ENCODE measurements at places on chromosomes 1 and 21.

- no peak for DNase-seq
Measured at GRCh38 chr1:18239671-18240070, 132.1 kb downstream of the IGSF21 start.

DNA sequence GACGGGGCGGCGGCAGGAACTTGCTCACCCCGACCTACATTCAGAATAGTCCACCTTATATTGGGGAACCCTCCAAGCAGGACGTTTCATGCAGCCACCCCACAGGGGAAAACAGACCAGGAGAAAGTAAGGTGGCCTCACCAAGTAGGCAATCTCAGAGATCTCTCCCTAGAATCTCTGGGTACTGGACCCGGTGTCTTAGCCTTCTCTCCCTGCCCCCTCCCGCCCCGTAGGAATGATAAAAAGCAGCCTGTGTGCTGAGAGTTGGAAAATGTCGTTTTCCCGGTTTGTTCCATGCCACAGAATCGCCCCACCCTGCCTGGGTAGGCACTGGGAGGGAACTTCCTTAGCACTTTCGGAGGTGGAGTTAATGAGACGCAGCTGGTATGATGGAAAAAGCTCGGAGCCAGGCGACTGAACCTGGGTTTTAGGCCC, 789 bp upstream of the PTPN14 start:
- DNase-seq = no peak

DNA sequence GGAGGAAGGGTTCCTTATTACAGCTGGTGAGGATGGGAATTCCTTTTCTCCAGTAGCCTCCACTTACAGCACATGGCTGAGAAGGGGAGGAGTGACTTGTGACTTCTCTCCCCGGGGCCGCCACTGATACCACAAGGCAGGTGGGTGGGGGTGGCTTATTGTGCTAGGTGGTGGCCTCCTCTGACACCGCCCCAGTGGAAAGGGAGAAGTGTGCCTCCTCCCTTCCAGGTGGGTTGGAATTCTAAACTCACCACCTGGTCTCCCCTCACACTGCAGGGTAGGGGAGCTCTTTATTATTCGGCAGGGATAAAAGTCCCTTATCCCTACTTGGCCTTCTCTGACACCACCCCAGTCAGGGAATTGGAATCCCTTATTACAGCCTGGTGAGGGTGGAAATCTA, 89.5 kb downstream of the CCDC30 start:
- DNase-seq = no peak

DNA sequence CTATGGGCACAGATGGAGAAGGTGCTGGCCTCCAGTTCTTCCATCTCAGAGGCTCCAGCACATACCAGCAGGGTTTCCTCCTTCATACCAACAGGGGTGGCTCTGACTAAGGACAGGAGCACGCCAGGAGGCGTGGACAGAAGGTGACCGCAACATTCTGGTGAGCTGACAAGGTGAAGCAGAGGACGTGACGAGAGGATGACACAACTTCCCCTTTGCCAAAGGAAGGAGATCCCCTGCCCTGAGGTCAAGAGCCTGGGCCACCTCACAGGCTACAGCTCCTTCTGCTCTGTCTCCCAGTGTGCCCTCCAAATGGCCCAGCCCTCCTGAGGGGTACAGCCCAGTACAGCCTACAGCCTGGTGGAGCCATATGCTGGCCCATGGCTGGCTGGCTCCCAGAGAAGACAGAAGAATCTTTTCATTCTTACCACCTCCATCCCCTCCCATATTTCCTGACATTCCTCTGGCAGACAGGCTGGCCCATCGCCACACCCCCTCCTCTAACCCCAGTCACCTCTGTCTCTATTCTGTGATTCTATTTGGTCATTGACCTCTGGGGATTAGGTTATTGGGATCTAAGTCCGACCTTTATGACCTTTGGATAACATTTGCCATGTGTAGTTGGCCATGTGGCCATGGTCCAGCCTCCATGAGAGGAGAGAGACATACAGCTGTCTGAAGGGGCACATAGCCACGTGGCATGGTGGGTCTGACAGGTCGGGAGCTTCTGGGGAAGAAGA, 5.1 kb upstream of the LAMB3 start:
- no peak for DNase-seq

DNA sequence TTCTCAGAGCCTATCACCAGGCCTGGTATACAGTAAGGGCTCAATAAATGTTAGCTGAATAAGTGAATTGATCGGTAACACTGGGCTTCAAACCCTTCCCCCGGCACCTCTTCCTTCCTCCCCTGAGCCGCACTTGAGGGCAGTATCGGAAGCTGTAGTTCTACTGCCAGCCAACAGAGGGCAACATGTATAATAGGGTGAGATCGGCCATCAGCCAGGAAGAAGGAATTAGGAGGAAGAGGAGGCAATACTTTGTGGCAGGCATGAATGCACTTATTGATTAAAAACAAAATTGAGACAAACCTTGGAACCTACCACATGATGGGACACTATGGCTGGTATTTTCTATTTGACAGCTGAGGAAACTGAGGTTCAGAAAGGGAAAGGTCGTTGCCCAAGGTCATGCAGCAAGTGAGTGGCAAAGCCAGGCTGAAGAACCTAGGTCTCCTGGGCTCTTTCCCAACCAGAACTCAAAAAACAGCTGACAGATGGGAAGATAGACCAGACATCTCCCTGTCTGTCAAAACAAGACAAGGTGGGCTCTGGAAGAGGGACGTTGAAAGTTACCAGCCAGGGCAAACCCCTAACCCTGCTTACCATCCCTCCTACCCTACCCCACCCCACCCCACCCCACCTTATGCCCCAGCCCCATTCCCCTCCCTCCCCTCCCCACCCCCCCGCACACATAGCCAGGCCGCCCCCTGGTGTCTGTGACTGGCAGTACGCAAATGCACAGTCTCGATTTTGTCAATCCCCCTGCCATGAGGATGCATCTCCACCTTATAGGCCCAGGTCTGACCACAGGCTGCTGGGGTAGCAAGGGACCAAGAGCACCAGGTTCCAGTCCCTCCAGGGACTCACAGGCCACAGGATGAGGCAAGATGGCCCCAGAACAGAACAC, 107.3 kb upstream of the RUNX3 start:
- no peak for DNase-seq

- DNase-seq = no peak
Measured at GRCh38 chr1:29324771-29325351, 88.5 kb downstream of the PTPRU start.

DNA sequence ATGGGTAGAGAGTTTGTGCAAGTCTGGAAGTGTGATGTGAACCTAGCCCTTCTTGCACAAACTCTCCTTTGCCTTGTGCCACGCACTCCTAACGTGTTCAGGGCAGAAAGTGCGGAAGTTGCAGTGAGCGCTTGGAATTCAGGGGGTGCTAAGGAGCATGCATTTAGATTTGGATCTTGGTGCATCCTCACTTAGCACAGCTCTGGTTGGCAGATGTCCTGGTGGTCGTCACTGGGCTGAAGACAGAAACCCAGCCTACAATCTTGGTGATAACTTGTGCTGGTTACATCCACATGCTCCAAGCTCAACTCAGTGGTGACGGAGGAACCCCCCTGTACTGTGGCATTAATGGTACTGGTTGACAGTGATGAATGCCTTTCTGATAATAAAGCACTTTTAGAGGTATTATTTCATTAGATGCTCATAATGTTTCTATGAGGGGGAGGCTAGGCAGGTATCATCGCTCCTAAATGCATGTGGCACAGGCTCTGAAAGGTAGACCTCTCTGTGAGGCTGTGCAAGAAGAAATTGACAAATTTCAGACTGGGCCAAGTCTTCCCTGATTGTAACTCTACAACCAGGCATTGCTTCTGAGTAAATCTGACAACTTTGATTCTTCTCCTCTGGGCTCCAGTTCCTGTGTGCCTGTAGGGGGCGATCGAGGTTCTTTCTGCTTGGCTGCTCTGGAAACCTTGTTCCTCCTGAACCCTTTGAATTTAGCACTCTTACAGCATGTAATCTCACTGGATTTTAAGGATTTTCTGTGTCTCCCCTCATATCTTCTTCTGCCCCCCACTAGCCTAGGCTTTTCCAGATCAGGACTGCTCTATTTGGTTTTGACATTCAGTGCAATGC, 40.6 kb downstream of the MAPKAPK2 start:
- DNase-seq = no peak

DNA sequence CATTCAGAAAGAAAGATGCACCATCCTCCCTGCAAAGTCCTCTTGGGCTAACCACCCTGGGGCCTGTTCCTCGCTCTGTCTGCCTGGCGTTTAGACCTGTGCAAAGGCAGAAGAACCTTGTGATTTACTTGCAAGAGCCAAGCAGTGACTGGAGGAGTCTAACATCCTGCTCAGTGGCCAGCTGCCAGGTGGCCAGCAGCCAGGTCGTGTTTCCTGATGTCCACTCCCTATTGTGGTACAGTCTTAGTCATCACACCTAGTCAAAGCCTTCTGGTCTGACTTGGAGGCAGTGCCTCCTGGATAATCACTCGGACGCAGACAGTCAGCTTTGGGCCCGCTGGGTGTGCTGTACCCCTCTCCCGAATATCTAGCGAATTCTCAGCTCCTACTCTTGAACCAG, 118.1 kb downstream of the PGBD5 start:
- DNase-seq = peak; percentile 58

DNA sequence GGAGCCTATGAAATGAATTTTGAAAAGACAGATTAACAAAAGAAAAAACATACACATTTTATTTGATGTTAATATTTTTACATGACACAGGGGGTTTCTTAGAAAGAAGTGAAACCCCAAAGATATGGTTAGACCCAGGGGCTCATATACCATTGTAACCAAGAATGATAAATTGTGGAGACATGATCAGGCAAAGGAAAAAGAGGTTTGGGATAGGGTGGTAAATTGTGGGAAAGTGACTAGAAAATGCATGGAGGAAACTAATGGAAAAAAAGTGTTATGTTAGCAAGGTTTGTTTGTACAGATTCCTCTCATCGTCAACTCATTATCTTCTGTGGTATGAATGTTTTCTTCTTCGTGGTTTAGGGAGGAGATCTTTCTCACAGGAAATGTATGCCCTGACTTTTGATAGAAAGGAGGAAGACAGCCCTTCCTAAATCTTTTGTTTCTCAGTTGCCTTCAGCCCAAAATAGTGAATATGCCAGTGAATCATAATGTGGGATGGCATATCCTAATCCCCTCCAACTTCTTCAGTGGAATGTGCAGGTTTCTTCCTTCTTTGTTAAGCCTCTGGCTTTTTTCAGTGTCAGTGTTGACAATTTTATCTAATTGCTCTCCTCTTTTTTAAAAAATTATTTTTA, 140.4 kb upstream of the UBE2U start:
- no peak for DNase-seq

DNA sequence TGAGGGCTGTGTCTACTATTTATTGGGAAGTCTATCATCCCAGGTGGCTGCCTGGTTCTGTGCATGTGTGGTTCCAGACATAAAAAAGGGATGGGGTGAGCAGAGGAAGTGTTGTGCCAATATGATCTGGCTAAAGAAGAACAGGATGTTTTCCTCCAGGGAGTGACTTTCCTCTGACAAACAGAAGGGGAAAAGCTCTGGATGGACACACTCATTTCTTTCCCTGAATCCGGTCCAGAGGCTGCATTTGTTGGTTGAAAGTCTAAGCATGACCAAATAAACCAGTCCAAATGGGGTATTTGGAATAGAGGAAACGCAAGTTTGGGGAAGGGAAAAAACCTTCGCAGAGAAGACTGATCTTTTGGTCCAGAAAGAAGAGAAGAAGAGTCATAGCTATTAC, 12.7 kb downstream of the GREM2 start:
- DNase-seq = no peak

Measured in DMS153 (cell line).